ENCODE measurements at places on chromosomes 2 and 18.

DNA sequence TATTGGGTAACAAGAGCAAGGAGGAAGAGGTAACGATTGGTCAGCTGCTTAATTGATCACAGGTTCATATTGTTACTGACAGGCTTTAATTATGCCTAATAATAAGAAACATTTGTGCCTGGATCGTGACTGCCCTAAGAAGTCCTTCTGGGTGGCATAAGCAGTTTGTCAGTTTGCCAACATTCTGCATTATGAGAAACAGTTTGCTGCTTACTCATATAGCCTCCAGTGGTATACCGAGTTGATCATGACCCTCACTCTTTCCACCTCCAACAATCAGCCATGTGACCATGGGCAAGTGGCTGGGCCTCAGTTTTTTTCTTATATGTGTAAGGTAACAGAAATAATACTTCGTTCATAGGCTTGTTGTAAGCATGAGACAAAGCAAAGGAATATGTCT, 96.6 kb upstream of the CABLES1 start:
- DNase-seq = peak; percentile 16

DNA sequence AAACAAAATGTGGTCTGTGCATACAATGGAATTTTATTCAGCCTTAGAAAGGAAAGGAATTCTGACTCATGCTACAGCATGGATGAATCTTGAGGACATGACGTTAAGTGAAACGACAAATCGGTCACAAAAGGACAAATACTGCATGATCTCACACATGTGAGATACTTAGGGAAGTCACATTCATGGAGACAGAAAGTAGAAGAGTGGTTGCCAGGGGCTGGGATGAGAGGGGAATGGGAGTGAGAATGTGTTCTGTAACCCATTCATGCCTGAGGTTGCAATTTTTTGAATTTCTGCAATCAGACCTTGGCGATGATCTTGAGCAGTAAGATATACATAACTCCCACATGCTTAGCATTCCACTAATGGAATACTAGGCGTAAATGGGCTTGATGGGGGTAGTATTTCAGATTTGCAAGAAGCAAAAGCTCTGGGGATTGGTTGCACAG, 22.0 kb downstream of the FHL2 start:
- DNase-seq = no peak

DNA sequence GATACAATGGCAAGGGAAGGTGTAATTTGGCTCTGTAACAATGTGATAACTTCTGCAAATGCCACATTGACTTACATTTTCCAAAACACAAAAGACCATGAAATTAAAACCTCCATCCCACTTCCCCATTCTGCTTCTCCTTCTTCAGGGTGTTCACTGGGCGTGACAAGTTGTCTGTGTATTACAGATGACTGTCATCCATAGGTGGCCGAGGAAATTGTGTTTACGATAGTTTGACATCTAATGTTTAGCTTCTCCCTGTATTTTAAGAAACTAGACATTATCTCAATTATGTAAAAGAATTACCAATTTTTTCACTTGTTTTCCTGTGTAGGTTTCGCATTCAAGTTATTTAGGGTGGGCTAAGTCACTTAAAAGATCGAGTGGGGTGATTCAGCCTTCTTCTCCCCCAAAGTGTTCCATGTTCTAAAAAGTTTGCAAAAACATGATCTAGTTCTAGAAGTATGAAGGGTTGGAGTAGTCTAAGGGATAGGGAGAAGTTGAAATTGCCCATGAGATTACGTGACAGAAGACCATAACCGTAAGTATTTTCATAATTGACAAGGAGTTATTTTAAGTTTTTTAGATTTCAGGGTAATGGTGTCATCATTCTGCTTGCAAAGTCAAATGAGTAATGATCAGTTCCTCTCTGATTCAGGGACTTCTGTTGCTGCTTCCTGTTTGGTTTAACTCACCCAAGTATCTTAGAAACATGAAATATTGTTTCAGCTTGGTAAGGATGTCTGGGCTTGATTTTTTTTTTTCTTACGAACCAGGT, 25.2 kb upstream of the CYTIP start:
- DNase-seq = no peak

- no peak for DNase-seq
Observed at GRCh38 chr18:58562999-58563667, 65.8 kb downstream of the ALPK2 start.

GRCh38 chr2:62479917-62480316, 26.1 kb downstream of the TMEM17 start:
- no peak for DNase-seq

GRCh38 chr2:62410926-62411456, 95.0 kb downstream of the TMEM17 start:
- DNase-seq = no peak

GRCh38 chr2:1613731-1614354, 130.5 kb downstream of the PXDN start:
- DNase-seq = no peak

- DNase-seq = no peak
Observed at GRCh38 chr2:842151-842803, 108.4 kb upstream of the SNTG2 start.

- no peak for DNase-seq
Observed at GRCh38 chr2:10329880-10330699, 27.4 kb downstream of the HPCAL1 start.

- DNase-seq = no peak
Observed at GRCh38 chr2:111138839-111139238, 18.1 kb downstream of the BCL2L11 start.

- DNase-seq = no peak
Observed at GRCh38 chr2:69501301-69501700, 64.1 kb upstream of the NFU1 start.

All from SK-N-MC (cell line).